IPS DF 6.9 (cell line): ENCODE measurements at places on chromosomes 5 and 9.

GRCh38 chr9:122197882-122198281, 30.9 kb downstream of the LHX6 start:
- no peak for DNase-seq
- no peak overlapping the region for H3K27ac ChIP-seq
- H3K27me3 ChIP-seq, result no peaks in the 10 kb centered on the region
- no peak overlapping the region for H3K4me3 ChIP-seq
- no peaks in the 10 kb centered on the region; the same call in 1 of the 2 replicates for H3K4me1 ChIP-seq

- H3K27me3 ChIP-seq, result no peaks in the 10 kb centered on the region
- no peak for DNase-seq
- H3K4me3 ChIP-seq, result no peak overlapping the region
- peaks cover 7% of the 10 kb centered on the region; the same call in 1 of the 2 replicates for H3K4me1 ChIP-seq
Observed at GRCh38 chr9:133974631-133975341, 17.3 kb downstream of the VAV2 start.

GRCh38 chr9:3337515-3338225, 188.1 kb downstream of the RFX3 start:
- H3K36me3 ChIP-seq, result no peaks in the 10 kb centered on the region
- no peak overlapping the region for H3K27ac ChIP-seq
- H3K4me1 ChIP-seq, result no peaks in the 10 kb centered on the region
- H3K27me3 ChIP-seq, result no peaks in the 10 kb centered on the region
- no peak for DNase-seq

- DNase-seq, result no peak
- no peaks in the 10 kb centered on the region for H3K36me3 ChIP-seq
- H3K4me1 ChIP-seq, result peaks cover 4% of the 10 kb centered on the region; the same call in 1 of the 2 replicates
Observed at GRCh38 chr9:99606957-99607356, 214.7 kb upstream of the NR4A3 start.

DNA sequence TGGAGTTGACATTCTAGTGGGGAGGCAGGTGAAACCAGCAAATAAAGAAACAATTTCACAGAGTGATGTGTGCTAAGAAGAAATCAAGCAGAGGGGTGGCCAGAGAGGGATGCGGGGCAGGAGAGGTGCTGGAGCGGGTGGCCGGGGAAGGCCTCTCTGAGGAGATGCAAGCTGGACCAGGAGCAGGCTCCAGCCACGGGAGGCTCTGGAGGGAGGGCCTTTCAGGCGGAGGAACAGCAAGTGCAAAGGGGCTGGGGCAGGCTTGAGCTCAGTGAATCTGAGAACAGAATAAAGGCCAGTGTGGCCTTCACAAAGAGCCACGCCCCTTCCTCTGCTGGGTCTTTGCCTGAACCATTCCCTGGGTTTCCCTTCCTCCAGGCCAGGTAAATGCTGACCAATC, 73.2 kb upstream of the NEURL1B start:
- H3K36me3 ChIP-seq, result no peaks in the 10 kb centered on the region
- H3K4me3 ChIP-seq, result no peak overlapping the region
- DNase-seq, result no peak
- no peak overlapping the region for H3K27ac ChIP-seq
- no peaks in the 10 kb centered on the region; the same call in 1 of the 2 replicates for H3K27me3 ChIP-seq
